ENCODE measurements at places on chromosomes 1 and 21.
A peak's percentile ranks its signal among the peaks of the same experiment; 100 is the strongest.

GRCh38 chr1:168719306-168720111 lies 9.5 kb downstream of the DPT start:
- no peak for DNase-seq

DNA sequence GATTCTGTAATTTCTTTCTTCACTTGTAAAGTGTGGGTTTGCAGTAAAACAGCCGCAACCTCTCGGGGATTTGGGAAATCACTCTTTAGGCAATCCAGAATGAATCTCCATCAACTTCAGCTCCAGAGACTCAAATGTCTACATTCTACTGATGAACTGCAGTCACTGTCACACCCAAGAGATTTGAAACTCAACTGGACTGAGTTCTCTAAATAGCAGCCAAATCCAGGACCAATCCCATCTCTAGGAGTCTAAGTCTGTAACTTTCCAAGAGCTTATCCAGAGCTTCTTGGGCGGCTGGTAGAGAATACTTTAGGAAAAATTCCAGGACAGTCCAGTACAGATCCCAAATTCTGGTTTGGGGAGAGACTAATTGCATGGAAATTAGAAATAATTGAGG lies 62.9 kb downstream of the ADAMTS1 start:
- DNase-seq, result no peak

GRCh38 chr1:50605186-50605875 lies 182.1 kb upstream of the DMRTA2 start:
- peak; percentile 69 for DNase-seq

DNA sequence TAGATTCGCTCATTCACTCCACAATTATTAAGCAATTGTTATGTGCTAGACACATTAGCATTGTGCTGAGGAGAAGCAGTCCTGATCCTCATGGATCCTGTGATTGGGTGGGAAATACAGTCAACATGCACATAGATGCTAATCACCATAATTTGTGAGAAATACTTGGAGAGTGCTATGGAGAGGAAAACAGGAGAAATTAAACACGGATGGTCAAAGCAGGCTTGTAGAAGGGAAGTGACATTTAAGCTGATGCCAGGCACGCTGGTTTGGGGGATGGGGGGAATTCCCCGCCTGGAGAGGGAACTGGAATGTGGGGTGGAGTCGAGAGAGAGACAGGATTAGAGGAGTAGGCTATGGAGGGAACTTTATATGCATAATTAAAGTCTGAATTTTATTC lies 52.2 kb upstream of the L1TD1 start:
- DNase-seq, result no peak

DNA sequence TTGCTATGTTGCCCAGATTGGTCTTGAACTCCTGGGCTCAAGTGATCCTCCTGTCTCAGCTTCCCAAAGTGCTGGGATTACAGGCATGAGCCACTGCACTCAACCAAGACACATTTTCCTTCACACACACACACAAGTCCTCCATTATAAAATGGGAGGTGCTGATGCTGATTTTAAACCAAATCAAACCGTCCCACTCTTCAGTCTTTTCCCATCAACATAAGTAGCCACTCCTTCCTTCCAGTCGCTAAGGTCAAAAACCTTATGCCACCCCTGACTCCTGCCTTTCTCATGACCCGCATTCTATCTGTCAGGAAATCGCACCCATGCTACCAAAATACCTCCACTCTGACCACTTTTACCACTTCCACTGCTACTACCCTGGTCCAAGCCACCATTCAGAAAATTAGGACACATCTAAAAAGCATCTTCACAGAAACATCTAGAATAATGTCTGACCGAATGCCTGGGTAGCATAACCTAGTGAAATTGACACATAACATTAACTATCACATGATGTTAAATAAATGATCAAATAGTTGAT lies 28.0 kb upstream of the IFNGR2 start:
- no peak for DNase-seq

- DNase-seq, result no peak
Measured at GRCh38 chr1:19009126-19009881, 52.8 kb upstream of the IFFO2 start.

GRCh38 chr1:89104147-89104546 lies 21.8 kb downstream of the GBP2 start:
- no peak for DNase-seq

DNA sequence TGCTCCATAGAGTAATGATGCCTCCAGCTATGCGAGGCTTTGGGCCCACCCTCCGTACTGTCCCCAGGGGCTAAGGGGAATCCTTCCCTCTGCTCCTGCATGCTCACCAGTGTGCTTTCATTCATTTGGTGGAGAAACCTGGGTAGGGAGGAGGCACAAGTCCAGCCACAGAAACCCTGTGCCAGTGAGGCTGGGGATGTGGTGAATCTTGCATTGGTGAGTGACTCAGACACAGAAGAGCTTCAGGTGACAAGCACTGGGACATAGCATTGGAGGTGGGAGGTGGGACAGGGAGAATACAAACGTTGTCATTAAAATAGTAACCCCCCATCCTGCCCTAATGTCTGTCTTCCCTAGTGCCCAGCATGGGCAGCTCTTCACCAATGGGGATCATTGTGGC lies 5.2 kb downstream of the FCGR2A start:
- DNase-seq, result no peak

GRCh38 chr21:45136927-45137611 lies 62.7 kb downstream of the ADARB1 start:
- peak; percentile 84 for DNase-seq

GRCh38 chr1:55181666-55182065 lies 33.5 kb downstream of the USP24 start:
- peak; percentile 75 for DNase-seq

- DNase-seq, result no peak
Measured at GRCh38 chr1:247172996-247173395, 1.2 kb upstream of the ZNF124 start.

Data from hematopoietic multipotent progenitor cell treated with erythropoietin and hydrocortisone succinate and interleukin-3 and kit ligand, for 8 days (in vitro differentiated cells).